ENCODE measurements at places on chromosomes 5 and 9.

- no peak for DNase-seq
Measured at GRCh38 chr9:37876376-37876775, 27.6 kb downstream of the SLC25A51 start.

- DNase-seq, result no peak
Measured at GRCh38 chr5:11797132-11797531, 107.1 kb downstream of the CTNND2 start.

GRCh38 chr9:125280945-125281344 lies 19.3 kb downstream of the GAPVD1 start:
- DNase-seq, result no peak

DNA sequence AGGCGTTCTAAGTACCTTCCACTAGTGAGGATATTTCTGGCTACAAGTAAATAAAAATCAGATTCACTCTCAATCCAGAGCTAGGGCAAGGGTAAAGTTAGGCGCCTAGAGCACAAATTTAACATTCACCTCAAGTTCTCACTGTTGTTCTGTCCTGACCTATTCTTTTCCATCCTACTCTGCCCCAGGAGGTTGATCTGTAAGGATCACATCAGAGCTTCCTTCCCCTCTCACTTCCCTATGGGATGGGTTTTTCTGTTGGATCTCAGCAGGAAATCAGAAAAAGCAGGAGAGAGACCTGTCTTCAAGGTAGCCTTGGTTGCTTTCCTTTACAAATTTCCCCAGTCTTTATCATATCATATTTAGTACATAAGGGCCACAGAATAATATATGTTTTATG lies 316.7 kb downstream of the GABRG2 start:
- no peak for DNase-seq

- no peak for DNase-seq
Measured at GRCh38 chr5:138942861-138943260, 67.7 kb upstream of the LRRTM2 start.

All from stimulated activated CD8-positive, alpha-beta memory T cell treated with anti-CD3 and anti-CD28 coated beads, Interleukin-4, amount 100 ng/mL, for 1 hour (primary cell).